ENCODE measurements at places on chromosomes 12 and 14.
A peak's percentile ranks its signal among the peaks of the same experiment; 100 is the strongest.

DNA sequence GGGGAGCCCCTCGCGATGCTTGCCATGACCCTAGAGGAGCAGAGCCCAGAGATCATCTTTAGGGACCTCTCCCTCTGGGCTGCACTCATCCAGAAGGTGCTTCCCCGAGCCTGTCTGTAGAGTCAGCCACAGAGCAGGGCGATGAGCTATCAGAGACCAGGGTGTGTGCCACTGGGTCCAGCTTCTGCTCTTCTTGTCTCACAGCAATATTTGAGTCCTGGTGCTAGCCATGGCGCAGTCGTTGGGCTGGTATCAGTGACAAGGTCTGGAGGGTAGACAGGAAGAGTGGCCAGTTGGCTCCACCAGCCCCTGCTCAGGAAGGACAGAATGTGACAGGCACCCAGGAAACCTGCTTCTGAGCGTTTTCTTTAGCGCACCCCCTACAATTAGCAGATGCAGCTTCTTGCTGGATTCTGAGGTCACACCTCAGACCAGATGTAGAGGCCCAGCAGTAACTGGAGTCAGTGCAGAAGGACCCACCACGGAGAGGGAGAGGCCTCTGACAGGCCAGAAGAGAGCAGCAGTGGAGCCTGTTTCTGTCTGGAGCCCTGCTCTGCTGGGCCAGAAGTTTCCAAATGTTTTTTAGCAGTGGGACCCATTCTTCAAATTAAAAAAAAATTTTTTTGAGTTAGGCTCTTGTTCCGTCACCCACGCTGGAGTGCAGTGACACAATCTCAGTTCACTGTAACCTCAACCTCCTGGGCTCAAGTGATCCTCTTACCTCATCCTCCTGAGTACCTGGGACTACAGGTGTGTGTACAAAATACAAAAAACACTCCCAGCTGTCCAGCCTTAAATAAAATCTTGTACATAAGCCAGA, 23.7 kb downstream of the ANKRD9 start:
- DNase-seq, result no peak

GRCh38 chr14:96029089-96029645, 10.0 kb upstream of the C14orf132 start:
- no peak for DNase-seq

- DNase-seq, result peak; percentile 65
Observed at GRCh38 chr14:50320283-50320682, 8.2 kb downstream of the DMAC2L start.

DNA sequence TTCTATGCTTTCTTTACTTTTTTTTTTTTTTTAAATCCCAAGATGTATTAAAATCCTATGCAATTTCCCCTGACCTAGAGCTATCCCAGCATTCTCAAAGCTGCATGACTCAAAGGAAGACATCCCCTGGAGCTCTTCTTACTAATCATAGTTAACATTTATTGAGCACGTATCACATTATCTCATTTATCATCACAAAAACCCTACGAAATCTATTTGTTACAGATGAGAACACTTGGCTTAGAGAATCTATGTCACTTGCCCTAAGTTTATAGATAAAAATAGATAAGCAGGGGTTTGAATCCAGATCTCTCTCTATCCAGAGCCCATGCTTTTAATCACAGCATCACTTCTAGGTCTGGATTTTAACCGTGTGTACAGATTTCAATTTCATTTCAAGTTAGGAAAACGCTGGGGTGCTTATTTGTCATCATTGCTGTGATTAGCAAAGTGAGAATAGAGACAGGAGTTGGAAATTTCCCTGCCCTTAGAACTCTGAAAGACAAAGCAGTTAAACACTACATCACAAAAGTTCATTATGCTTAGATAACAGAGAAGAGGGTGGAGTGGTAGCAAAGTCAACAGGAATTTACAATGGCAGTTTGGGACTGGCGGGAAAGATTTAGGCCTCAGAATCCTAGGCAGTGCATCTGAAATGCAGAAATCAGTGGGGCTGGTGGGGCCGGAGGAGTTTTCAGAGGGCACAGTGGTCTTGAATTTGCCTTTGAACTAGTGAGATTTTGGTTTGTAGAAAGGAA, 177.7 kb upstream of the FRMD6 start:
- DNase-seq, result peak; percentile 31

- DNase-seq, result peak; percentile 46
Observed at GRCh38 chr12:19643635-19644034, 204.3 kb downstream of the AEBP2 start.

DNA sequence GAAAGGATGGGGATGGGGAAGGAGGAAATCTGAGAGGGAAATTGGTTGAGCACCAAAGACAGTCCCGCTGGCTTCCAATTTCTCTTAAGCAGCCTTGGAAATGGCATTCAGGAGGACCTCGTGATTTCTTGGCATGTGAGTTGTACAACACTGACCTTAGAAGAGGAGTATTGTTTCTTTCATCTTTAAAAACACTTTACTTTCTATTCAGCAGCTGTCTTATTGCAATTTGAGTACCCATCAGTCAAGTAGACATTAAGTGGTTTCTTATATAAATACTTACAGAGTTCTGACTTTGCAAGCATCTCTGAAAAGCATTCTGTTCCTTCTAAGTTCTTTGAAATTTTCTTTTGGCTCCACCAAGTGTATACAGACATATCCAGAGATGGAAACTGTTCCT, 83.2 kb downstream of the LMNTD1 start:
- no peak for DNase-seq

GRCh38 chr12:10236720-10237119, 24.0 kb downstream of the GABARAPL1 start:
- DNase-seq, result no peak

DNA sequence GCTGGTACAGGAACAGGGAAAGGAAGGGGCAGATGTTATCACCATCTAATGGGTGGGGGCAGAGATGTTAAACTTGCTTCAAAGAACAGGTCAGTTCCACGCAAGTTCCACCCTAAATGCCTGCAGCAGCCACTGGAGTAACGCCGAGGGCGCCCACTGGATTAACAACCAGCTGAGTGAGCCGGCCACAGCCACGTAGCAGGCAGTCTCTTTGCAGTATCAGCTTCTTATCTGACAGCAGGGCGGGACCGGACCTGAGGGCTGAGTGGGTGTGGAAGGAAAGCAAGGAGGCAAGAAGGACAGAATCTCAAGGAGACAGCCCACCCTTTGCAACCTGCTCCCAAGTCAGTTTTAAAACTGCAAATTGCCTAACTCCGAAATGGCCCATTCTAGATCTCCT, 38.4 kb upstream of the FOXN3 start:
- no peak for DNase-seq

GRCh38 chr12:120873226-120873625, 30.9 kb downstream of the SPPL3 start:
- DNase-seq, result no peak

DNA sequence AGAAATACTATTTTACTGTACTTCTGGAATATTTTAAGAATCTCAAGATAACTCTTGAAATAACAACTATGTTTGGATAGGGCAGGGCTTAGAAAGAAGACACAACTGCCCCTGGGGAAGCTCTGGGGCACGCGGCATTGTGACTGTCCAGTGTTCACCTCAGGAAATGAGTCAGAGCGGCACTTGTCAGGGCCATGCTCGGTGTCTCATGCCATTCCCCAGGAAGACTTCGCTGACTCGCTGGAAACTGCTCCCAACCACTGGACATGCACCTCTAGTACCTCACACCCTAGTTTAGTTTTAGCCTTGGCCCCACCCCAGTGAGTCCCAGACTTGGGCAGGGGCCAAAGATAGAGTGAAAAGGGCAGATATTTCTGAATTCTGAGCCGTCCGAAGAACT, 192.0 kb downstream of the TTC7B start:
- peak; percentile 31 for DNase-seq

DNA sequence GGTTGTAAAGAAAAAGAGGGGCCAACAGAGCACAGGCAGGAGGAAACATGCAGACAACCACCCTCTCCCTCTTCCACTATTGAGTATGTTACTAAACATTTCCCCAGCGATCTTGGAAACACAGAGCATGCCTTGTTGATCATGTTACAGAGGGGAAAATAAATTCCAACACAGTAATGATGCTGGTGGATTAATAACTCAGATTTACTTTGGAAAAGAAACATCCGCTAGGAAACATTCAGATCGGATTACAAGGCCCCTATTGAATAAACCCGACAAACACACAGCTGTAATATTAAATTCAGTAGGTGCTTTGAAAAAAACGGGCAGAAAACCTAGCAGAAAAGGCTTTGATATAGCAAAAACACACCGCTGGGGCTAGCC, 5.4 kb downstream of the BMP4 start:
- DNase-seq, result no peak

DNA sequence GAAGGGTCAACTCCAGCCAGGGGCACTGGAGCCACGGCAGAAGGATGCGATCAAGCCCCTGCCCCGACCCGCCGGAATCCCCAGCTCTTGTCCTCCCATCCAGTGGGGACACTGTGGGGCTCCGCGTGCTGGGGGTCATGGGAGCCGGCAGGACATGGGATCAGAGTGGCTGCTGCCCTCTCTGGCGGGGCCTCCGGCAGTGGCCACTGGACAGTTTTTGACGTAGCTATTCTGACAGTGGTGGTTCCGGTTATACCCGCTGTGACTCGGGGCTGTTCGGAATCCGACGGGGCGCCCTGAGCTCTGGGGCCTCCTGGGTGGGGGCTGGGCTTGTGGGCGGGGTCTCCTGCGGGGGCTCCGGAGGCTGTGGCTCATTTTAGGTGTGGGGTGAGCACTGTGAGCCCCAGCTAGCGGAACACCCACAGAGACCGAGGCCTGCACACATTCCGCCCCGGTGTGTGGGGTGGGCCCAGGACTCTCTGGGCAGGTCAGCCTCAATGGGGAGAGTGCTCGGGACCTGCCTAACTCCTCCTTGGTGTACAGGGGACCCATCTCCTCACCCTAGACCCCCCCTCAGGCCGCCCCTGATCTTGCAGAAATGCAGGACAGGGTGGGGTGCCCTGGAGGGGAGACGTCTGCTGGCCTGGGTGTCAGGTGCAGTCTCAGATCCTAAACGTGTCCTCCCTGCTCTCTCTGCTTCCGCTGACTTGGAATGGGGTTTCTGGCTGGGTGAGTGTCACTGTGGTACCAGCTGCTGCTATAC, 374.2 kb downstream of the TMEM121 start:
- no peak for DNase-seq

DNA sequence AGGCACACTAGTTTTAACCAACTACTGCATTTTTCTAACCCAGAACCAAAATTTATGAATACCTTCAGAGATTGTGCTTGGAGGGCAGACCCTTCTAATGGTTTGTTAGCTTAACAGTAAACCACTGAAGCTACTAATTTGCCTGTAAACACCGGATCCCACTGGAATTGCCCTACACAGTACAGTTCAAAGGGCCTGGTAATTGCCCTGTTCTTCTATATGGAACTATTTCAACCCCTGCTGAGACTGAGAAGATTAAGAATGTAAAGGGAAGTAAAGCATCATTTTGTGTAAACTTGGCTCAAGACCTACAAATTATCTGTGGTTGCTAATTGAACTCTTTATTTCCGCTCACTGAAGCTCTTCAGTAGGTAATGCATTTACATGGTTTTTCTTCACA, 468.1 kb downstream of the NPAS3 start:
- DNase-seq, result no peak

GRCh38 chr12:48659863-48660262, 22.2 kb downstream of the KANSL2 start:
- no peak for DNase-seq

DNA sequence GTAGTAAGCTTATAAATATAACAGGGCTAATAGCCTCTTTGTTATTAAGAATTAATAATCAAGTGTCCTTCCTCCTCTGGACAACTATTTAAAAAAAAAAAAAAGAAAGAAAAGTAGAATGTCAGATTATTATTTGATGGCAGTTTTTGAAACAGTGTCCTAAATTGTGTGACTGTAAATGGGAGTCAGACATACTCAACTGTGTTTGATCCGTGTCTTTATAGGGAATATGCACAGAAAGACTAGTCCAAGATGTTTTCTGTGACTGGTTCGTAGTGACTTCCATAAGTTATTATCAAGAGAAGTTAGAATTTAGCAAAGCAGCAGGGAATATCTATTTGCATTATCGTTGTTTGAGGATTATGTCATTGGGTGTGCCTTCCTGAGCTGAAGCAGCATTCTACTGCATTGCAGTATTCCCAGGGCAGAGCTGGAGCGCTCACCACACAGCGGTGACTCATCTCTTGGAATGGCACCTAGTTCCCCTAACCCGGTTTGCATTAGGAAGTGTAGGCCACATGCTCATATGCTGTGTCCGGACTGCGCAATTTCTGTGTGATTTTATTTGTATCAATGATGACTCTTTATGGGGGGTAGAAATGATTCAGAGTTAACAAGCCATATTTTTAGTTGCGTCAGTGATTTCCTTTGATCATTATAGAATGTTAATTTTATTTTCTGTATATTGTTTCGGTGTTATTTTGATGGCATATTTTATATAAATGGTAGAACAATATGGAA, 7.9 kb downstream of the DYNC1H1 start:
- DNase-seq, result peak; percentile 95

- DNase-seq, result no peak
Observed at GRCh38 chr12:53594897-53595615, 31.1 kb downstream of the ATF7 start.

DNA sequence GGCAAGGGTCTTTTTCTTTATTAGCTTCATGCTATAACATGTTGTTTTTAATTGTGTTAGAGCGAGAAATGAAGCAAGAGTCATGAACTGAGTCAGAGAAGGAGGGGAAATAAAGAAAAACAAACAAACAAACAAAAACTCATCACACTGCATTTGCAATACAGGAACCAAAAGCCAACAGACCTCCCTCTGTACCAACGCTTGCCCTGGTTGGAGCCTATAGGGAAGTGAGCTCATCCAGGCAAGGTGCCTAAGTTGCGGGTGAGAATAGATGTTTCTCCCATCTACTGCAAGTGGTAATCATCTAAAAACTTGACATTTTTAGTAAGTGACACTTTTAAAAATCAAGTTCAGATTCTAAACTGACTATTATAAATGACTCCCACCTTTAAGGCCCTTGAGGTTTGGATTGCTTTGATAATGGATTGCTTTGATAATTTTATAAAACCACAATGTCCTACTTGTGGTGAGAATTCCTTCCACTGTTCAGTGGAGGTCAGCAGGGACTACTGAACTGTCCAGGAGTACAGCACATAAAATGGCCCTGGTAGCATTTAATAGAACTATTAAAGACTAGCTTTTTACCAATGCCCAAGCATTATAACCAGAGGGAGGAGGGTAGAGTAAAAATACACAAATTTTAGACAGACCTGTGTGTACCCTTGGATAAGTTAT, 31.3 kb downstream of the SLC38A1 start:
- no peak for DNase-seq

GRCh38 chr14:87698481-87698880, 294.5 kb downstream of the GALC start:
- DNase-seq, result no peak

Data from AG08395 (cell line).